ENCODE measurements at places on chromosomes 4 and X.

GRCh38 chrX:110536816-110537215 is 178.2 kb downstream of the RTL9 start:
- DNase-seq = no peak

DNA sequence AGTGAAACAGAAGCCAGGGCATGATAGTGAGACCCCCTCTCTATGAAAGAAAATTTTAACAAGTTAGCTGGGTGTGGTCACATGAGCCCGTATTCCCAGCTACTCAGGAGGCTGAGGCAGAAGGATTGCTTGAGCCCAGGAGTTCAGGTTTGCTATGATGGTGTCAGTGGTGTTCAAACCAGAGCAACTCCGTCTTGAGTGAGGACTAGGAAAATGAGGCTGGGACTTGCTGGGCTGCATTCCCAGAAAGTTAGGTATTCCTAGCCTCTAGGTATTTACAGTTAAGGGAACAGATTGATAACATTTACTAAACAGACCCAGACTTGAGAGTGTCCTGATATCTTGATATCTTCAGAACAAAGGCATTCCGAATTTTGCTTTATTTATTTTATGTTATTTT is 37.0 kb upstream of the NOCT start:
- no peak for DNase-seq

- no peak for DNase-seq
Observed at GRCh38 chrX:149161435-149162088, 343.5 kb downstream of the IDS start.

DNA sequence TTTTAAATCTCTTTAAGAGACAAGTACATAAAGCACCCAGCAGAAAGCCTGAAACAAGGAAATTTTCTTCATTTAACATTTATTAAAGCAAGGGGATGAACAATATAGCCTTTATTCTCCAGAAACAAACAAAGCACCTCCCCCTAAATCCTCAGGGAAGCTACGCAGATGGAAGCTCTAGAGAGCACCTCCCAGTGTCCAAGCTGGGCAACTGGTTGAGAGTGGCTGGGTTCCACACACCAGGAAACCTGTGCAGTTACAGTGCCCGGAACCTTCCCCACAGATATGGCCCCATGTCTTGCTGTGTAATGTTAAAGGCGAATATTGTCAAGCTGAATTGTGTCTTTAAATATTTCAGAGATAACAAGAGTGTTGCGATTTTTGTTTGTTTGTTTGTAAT is 8.9 kb upstream of the TRIML1 start:
- DNase-seq = no peak

DNA sequence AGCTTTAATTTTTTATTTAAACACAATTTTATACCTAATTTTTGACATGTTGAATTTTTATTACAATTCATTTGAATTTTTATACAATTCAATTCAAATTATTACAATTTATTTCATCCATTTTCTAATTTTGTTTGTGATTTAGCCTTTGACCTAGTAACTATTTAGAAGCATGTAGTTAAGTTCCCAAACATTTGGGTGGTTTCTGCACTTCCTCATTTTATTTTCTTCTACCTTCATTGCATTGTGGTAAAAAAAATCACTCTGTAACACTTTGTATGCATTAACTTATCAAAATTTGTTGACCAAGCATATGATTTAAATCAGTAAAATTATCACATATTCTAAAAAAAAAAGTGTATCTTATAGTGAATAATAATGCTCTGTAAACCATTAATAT is 928.9 kb downstream of the ARAP2 start:
- DNase-seq = no peak

GRCh38 chr4:108051343-108051742 is 61.7 kb downstream of the HADH start:
- no peak for DNase-seq

DNA sequence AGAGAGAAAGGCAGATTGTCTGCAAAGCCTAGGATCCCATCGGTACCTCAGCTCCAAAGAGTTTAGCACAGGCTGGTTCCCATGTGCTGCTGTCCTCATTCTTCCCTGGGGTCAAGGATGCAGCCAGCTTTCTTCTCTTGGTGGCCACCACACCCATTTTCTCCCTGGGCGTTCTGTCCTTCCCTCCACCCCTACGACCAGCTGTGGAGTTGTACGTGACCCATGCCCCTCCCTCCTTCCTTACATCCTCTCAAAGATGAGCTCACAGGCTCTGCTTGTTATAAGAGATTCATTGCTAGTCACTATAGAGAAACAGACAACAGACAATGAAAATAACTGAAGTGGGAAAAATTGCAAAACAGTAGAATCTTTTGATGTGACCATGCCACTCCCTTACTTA is 74.0 kb upstream of the KLF3 start:
- no peak for DNase-seq

GRCh38 chrX:70033348-70034051 is 16.2 kb downstream of the AWAT2 start:
- DNase-seq = peak; percentile 16

DNA sequence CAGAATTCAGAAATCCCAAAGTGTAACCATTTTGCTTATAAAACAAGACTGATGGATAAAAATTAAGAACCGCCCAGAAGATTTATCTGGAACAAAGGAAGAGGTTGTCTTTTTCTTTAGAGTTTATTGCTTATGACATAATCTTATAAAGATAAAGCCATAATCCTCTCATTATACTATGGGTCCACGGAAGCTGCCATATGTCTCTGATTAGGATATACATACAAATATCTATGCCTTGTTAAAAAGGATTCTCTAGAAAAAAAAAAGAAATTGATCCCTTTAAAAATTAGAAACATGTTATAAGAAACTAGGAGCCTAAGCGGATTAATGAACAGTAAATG is 70.5 kb downstream of the RELL1 start:
- DNase-seq = no peak

- DNase-seq = no peak
Observed at GRCh38 chr4:125444166-125444565, 129.4 kb downstream of the FAT4 start.

- DNase-seq = no peak
Observed at GRCh38 chrX:1528884-1529203, 8.1 kb downstream of the P2RY8 start.

DNA sequence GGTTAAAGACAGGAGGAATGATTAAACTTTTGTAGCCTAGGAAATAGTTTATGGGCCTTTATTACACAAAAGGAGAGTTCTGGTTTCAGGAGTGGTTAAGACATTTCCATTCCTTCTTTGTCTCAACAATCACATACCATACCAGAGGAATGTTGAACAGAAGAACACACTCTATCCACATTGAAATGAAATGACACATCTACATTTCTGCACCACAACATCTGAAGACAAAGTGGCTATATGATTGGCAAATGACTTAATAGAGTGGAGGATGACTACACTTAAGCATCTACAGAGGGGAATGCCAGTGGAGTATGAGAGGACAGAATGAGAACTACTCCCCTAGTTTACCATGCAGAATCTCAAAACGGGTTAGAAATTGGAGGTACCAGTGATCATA is 8.0 kb downstream of the CYP2U1 start:
- peak; percentile 72 for DNase-seq

GRCh38 chr4:41413670-41414411 is 124.1 kb upstream of the LIMCH1 start:
- no peak for DNase-seq

DNA sequence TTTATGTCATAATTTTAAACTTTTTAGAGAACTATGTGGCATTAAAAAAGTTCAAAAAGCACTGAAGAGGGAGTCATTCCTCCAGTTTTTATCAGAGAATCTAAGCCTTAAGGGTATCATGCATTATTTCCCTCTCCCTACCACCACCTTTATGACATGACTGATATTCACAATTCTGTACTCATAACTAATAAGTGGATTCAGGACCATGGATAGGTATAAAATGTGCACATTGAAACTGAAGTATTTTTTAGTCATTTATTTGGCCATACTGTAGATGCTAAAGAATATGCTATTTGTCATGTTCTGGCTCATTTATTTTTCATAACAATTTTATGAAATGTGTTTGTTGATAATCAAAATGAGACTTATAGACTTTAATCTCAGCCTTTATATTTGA is 897.5 kb upstream of the AGA start:
- no peak for DNase-seq

DNA sequence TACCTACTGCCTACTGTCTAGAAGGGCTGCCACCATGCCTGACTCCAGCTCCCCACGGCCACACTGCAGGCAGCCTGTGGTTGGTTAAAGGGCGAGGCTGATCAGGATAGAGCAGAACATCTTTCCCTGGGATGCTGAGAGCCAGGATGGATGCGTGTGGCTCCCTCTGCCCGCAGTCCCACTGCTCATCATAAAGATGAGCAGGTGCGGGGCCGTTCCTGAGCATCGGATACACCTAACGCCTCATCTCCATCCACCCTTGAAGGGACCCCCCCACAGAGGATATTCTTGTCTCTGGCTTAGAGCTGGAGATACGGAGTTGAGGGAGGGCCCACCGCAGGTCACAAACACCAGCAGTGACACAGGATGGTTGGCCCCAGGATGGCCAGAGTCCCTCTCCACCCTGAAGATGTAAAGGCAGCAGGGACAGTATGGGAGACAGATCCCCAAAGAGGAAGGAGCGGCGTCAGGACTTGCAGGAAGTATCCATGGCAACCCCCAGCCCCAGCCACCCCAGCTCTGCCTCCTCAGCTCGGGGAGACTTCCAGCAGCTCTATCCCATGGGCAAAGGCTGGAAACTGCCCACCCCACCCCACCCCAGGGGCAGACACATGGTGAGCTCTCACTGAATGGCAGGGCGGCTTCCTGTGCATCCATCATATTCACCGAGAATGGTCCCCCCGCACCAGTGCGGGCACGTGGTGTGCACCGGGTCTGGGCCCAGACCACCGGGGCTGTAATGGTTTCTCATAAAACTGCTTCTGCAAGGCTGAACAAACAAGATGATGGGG is 19.3 kb downstream of the PPP2R2C start:
- DNase-seq = no peak

- no peak for DNase-seq
Observed at GRCh38 chr4:61517144-61517543, 317.0 kb downstream of the ADGRL3 start.

GRCh38 chr4:152500800-152501434 is 35.0 kb downstream of the FBXW7 start:
- DNase-seq = peak; percentile 91

- no peak for DNase-seq
Observed at GRCh38 chr4:117249333-117249732, 164.0 kb upstream of the TRAM1L1 start.

GRCh38 chr4:76729460-76729859 is 168.5 kb downstream of the SOWAHB start:
- no peak for DNase-seq

DNA sequence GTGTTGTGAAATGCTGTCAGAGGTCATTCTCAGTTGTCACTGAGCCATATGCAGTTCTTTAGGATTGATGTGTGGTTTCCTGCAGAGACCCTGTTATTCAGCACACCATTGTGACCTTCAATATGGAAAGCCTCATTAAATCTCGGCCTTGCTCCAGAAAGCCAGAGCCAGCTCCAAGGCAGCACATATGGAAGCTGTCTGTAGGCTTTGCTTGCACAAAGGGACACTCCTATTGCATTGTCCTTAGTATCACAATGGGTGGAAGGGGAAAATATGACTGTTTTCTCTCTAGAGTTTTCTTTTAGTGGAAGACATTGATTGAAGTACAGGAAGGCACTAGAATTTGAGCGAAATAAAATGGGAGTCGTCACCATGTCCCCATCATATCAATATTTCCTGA is 179.0 kb downstream of the CEP135 start:
- DNase-seq = no peak

DNA sequence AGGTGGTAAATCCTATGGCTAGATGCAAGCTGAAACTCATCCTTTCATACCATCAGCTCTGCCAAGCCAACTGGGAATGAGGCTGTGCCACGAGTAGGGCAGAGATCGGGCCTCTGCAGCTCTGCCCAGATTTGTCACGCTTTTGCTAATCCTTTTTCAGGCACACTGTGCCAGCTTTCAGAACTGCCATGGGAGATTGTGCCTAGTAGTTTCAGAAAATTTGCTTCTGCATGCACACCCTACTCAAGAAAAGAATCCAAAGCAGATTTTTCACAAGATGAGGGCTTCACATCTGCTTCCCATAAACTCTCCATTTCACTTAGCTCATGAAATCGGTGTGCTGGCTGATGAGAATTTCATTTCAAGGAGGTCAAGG is 3.3 kb upstream of the ADH7 start:
- peak; percentile 59 for DNase-seq

GRCh38 chr4:74045772-74046171 is 7.3 kb upstream of the CXCL3 start:
- no peak for DNase-seq

DNA sequence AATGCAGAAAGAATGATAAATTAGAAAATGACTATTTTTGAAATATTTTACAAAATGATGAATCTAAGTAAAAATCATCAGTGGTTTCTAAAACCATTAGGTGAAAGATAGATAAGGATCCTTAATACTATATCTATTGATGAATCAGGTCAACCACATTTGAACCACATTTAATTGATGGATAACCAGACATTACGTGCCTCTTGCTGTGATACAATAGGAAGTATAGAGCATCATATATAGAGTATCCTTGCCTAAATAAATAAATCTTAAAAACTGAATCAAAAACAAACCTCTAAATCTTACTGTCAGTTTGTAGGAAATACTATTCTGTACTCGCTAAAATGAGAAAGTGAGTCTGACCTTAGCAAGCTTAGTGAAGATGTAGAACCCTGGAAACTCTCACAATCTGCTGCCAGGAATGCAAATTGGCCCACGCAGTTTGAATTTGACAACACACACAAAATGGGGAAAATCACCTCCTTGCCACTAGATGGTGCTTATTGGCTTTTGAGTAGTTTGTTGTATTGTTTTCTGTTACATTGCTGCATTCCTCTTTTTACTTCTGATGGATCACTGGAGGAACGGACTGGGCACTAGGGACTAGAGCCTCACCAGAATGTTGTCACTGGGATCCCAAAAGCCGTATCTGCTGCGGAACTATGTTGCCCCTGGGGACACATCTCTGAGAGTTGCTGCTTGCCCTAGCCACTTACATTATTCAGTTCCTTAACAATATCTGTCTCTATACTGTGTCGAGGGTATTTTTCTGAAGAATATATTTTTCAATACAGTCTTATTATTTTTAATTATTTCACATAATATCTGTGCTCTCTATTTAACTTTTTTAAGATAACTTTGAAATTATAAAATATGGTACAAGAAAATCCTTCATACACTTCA is 25.4 kb upstream of the SLAIN2 start:
- DNase-seq = peak; percentile 73

DNA sequence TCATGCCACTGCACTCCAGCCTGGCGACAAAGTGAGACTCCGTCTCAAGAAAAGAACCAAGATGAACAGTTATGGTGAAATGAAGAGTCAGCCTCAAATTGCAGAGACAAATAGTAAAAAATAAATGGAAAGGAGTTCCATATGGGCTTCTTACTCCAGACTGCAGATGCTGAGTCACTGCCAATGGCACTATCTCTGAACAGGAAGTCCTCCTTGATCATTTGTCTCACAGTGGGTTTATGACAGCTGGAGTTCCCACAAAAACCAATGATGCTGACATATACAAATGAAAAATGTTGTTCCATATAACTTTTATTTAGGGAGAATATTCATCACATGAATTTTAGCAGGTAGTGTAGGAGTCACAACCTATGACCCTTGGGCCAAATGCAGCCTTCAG is 631.6 kb downstream of the PCDH18 start:
- DNase-seq = no peak

- DNase-seq = peak; percentile 68
Observed at GRCh38 chrX:121987163-121987562, 939.8 kb downstream of the GLUD2 start.

- no peak for DNase-seq
Observed at GRCh38 chrX:154036513-154036912, 16.8 kb upstream of the IRAK1 start.

Measured in AG10803 (cell line).